ENCODE measurements at places on chromosomes 6 and 20. TPM values are rescaled to one million over a fixed set of nuclear protein-coding genes. Genes with fewer than 3 reads are reported as not detected.

DNA sequence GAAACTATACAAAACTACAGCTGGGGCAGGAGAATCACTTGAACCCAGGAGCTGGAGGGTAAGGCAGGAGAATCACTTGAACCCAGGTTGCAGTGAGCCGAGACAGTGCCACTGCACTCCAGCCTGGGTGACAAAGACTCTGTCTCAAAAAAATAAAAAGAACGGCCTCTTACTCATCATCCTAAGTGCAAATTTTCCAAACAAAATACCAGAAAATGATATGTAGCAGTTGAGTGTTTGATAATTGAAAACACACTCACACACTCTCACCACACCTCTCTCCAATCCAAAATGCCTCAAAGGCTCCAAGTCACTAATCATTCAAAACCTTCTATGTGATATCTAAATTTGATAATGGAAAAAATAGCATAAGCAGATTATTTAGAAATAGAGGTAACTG is 198.6 kb upstream of the SHLD1 start:
- peak; percentile 59 for DNase-seq

DNA sequence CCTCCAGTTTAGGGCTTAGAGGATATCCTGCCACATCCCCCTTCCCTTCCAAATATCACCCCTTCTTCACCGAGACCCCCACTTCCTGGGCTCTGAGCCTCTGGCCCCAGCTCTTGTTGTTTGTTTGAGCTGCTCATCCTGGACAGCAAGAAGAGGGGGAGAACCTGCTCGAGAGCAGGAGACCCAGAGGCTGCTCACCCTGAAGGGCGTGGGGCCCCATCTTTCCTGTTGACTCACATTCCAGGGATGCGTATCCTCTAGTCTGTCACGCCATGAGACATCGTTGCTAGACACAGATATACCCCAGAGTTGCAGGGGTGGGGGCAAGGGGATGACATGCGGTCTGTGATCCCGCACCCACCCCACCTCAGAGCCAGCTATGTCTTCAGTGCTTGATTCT is 5.7 kb upstream of the TNXB start:
- DNase-seq, result peak; percentile 98

- DNase-seq, result peak; percentile 85
These were observed 111.0 kb downstream of the TBXT start for GRCh38 chr6:166056637-166057036.

DNA sequence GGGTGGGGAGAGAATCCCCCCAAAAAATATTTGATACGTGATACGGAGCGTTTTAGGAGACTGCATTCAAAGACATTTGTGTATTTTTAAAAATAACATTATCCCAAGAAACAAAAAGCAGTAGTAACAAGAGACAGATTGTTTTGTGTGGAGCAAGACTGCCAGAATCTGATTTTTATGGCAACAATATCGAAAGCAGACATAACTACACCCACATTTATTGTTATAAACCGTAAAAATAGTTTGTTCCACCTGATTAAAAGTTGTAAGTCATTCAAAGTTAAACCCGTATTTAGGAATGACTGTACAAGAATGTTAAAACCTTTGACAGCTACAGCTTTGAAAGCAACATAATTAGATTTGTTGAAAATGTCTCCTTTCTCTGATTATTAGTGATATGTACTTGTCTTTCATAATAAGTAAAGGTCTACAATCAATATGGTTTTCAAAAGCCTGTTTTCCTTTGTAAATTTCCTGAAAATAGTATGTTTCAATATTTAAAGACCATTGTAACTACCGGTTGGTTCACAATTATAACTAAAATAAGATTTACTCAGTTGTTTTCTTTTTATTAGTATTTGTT is 2.7 kb downstream of the EYA4 start:
- DNase-seq, result no peak

GRCh38 chr6:1724616-1725015 is 114.9 kb downstream of the FOXC1 start:
- no peak for DNase-seq

DNA sequence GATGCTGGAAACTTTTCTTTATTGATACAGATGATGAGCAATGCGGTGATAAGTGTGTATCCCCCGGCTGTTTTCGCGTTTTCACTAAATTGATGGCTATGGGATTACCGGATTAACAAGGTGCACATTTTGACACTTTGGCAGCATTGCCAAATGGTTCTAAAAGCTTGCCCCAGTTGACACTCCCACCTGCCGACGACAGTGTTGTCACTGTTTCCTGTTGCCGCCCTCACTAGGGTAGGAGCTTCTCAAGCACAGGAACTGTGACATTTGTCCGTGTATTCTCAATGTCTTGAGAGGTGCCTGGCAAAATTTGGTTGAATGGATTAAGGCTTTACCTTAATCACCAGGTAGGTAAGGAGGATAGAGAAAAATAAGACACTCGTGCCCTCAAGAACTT is 9.8 kb upstream of the MAPK13 start:
- DNase-seq, result no peak

DNA sequence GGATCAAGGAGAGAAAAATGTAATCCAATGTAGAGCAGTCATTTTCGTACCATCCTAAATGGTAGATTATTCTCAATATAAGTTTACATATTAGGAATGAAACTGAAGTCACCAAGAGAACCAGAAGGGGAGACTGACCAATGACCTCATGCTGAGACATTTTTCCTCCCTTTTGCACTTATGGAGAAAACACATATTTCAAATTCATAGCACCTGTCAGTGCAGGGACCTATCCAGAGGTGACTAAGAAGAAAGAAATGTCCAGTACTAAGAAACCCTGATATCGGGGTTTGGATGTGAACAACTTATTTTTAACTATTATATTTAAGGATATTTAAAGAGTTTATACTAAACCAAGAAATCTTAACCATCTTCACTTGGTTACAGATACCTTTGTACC is 16.6 kb upstream of the LYRM2 start:
- DNase-seq, result peak; percentile 23

DNA sequence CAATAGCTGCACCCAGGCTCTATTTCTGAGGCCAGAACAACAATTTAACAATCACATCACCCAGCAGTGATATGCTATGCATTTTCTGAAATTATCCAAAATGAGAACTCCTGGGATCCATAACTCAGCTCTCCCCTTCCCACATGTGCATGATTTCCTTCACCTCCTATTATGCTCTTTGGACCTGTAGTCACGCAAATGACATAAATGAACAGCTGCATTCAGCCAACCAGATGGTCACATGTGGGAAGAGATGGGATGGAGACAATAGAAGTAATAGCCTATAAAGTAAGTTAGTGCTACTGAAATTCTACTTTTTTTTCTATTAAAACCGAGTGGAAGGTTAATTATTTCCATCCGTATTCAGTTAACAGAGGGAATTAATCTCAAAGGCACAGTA is 662.1 kb upstream of the ID4 start:
- no peak for DNase-seq

- DNase-seq, result peak; percentile 91
These were observed 15.0 kb upstream of the IFNGR1 start for GRCh38 chr6:137233911-137234863.

Gene EYS
- 0.10 TPM for polyA plus RNA-seq

Gene SEL1L2
- polyA plus RNA-seq, result not detected

Gene LBP
- not detected for polyA plus RNA-seq

Gene MAP7
- 0.79 TPM for polyA plus RNA-seq

Gene AVP
- polyA plus RNA-seq, result not detected

All from GM23248 (cell line).